ENCODE measurements at places on chromosomes 3 and 15.

DNA sequence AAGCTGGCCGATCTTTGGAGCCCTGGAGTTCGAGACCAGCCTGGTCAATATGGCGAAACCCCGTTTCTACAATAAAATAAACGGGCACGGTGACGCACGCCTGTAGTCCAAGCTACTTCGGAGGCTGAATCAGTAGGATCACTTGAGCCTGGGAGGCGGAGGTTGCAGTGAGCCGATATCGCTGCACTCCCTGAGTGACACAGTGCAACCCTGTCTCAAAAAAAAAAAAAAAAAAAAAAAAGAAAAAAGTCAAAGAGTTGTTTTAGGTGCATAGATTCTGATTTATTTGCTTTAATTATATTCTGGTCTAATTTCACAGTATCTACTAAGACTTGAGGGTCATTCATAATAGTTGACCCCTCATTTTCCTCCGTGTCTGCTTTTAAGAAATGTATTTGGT is 1.7 kb downstream of the ARL13B start:
- no peak for DNase-seq

DNA sequence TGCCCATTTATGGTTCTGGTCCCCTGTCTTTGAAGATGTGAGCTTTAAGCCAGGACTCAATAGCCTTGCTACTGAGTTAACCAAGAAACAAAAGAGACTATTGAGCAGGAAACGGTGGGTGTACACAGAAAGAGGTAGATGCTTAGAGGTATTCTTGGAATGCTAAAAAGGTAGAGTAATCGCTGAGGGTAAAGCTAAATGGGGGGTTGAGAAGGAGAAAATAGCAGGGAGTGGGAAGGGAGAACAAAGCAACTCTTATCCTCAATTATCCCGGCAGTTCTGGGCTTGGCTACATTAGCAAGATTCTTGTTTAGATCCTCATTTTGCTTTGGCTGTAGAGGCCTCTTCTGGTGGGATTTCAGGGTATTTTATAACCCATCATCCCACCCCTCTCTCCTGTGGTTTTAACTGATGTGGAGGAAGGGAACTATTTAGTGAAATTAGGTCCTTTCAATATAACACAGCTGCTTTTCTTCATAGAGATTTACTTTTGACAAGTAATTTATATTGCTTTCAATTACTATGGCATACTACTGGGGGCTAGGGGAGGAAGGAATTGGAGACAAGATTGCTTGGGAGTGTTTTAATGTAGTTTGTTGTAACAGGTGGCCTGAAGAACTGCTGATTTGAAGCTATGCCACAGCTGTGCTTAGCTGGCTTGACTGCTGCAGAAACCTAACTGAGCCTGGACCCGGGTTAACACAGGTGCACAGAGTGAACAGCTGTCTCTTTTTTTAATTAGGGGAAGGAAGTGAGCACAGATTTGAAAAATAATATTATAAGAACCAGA is 234.3 kb upstream of the CCDC54 start:
- no peak for DNase-seq

DNA sequence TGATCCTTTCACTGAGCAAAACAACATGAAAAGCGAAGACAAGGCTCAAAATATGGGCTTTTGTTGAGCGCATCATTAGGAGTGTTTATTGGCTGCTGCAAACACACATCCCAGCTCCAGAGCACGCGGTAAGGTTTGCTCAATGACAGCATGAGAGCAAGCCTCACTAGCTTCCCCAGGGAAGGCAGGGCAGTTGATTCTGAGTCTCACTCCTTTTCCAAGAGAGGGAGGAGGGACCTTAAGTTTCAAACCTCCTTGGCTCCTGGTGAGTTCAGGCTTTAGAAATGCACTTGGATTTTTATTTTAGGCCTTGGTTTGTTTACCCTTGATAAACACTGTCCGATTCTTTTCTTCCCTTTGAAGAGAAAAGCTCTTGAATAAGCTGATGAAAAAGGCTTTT is 69.1 kb upstream of the CACNA2D3 start:
- no peak for DNase-seq

- DNase-seq: no peak
Observed at GRCh38 chr3:168534761-168535160, 439.0 kb upstream of the GOLIM4 start.

DNA sequence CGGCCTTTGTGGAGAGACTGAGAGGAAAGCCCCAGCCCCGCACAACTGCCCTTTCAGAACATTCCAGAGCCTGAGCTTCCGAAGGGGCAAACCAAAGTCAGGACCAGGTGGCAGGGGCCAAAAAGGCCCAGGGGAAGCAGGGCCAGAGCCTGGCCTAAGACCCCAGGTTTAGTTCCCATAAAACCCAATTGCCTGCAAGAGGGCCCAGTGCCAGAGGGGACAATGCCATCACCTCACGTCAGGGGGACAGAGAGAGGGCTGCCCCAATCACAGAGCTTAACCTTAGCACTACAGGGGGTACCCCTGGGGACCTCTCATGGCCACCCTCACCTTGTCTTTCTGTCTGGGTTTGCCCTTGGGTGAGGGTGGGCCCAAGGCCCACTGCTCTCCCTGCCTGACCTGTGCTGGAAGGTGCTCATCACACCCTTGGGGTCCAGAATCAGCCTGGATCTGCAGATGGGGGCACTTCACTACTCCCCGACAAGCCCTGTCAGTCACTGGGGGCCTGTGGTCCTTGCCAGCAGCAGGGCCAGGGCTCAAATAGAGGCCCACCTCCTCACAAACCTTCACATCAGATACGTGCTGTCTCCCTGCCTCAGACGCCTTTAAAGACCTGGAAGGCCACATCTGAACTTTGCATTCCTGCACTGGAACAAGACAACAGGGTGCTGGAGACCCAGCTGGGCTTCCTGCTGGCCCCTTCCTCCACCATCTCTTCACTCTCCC is 3.8 kb downstream of the CALML4 start:
- DNase-seq: no peak
